Thymus (tissue), 14 donors: ENCODE measurements at places on chromosomes 16 and 17.

GRCh38 chr17:79789943-79790804 lies 6.7 kb downstream of the CBX8 start:
- DNase-seq, result no peak

DNA sequence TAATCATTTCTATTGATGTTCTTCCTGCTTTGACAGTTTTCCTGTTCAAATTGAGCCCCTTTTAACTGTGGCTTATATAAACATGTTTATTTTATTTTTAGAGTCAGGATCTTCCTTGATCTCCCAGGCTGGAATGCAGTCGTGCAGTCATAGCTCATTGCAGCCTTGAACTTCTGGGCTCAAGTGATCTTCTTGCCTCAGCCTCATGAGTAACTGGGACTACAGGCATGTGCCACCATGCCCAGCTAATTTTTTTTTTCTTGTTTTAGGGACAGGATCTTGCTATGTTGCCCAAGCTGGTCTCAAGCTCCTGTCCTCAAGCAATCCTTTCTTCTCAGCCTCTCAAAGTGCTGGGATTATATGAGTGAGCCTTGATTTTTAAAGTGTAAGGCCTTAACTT lies 14.7 kb downstream of the PHKB start:
- DNase-seq, result no peak

- DNase-seq, result no peak
These were observed 46.5 kb downstream of the SSH2 start for GRCh38 chr17:29883497-29883896.

DNA sequence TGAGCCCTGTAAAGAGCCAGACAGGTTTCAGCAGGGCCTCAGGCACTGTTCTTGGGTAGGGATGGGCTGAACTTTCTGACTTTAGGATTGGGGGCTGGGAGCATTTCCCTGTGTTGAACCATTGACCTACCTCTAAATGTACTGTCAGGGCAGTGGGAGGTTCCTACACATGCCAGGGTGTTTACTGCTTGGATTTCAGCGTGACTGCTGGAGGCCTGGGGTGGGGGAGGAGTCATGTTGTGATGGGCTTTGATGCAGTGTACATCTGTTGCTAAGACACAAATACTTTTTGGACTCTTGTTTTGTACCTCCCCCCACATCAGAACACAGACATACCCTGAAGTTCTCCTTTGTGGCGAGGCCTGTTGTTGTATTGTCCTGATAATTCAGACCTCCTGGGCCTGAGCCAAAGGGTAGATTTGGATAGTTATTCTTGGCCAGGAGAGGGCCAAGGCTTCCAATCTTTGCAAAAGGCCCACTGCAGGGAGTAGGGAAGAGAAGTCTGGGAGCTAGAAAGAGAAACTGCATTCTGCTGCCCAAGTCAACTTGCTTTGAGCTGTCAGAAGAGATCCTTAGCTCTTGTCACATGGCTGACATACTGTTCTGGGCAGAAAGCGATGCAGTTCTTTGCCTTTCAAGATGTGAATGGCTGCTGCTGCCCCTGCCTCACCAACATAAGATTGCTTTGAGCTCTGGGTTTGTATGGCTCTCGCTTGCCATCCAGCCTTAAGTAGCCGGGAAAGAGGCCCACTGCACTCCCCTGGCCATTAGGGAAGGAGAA lies 3.7 kb downstream of the NFE2L1 start:
- no peak for DNase-seq

GRCh38 chr17:5644065-5644464 lies 59.8 kb upstream of the NLRP1 start:
- DNase-seq, result no peak

DNA sequence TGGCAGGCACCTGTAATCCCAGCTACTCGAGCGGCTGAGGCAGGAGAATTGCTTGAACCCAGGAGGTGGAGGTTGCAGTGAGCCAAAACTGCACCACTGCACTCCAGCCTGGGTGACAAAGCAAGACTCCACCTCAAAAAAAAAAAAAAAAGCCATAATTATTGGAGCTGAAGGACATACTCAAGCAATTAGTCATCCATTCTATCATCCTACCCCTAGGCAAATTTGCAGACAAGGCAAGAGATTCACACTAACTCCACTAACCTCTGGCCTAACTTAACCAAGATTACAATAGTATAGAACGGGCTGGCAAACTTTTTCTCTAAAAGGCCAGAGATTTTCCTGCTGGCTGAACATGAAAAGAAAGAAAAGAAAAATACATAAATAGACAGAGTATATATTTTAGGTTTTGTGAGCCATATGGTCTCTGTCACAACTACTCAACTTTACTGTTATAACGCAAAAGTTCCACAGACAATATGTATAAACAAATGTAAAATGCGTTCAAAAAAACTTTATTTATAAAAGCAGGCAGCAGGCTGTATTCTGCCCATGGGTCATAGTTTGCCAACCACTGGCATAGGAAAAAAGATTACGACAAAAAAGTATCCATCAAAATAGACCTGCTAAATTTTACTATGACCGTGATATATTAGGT lies 29.7 kb downstream of the BRIP1 start:
- DNase-seq, result no peak

GRCh38 chr17:80861892-80862291 lies 129.7 kb upstream of the CHMP6 start:
- peak; percentile 45 for DNase-seq

DNA sequence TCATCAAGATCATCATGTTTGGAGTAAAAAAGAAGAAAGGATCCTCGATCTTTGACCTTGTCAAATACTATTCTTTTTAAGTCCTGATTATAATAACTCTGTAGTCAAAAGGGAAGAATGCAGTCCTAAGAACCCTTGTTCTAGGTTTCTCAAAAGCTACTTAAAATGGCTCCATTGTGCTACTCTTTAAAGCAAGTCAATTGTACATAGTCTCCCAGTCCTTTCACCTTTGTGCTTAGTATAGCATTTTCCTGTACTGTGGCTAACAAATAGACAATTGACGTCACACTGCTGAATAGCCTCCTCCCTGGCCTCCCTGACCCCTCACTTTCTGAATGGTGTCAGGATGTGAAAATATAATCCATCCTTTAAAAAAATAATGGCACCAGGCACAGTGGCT lies 172.9 kb downstream of the AATF start:
- DNase-seq, result no peak

DNA sequence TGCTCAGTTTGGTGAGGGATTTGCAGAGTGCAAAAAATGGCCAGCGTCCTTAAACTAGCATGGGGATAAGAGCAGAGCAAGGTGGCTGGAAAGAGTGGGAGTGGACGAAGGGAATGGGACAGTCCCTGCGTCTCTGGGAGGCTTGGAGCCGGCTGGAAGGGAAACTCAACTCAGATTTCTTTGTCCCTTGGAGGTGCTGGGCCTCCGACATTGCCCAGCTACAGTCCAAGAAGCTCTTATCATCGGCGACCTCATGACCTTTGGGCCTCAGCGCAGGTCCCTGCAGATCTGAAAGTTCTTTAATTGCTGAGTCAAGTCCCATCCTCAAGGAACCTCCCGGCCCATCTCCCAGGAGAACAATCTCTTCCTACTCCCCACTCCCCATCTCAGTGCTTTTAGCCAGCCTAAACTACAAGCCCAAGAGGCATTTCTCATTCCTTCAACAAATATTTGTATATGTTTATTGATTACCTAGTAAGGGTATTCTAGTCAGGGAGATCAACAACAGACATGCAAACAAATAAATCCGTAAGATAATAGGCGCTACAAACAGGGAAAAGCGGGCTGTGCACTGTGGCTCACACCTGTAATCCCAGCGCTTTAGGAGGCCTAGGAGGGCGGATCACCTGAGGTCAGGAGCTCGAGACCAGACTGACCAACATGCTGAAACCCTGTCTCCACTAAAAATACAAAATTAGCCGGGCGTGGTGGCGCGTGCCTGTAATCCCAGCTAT lies 985 bp upstream of the TMEM107 start:
- no peak for DNase-seq

- no peak for DNase-seq
These were observed 60.4 kb upstream of the TOB1 start for GRCh38 chr17:50926523-50926922.

GRCh38 chr16:66389256-66390176 lies 23.0 kb downstream of the CDH5 start:
- DNase-seq, result no peak

DNA sequence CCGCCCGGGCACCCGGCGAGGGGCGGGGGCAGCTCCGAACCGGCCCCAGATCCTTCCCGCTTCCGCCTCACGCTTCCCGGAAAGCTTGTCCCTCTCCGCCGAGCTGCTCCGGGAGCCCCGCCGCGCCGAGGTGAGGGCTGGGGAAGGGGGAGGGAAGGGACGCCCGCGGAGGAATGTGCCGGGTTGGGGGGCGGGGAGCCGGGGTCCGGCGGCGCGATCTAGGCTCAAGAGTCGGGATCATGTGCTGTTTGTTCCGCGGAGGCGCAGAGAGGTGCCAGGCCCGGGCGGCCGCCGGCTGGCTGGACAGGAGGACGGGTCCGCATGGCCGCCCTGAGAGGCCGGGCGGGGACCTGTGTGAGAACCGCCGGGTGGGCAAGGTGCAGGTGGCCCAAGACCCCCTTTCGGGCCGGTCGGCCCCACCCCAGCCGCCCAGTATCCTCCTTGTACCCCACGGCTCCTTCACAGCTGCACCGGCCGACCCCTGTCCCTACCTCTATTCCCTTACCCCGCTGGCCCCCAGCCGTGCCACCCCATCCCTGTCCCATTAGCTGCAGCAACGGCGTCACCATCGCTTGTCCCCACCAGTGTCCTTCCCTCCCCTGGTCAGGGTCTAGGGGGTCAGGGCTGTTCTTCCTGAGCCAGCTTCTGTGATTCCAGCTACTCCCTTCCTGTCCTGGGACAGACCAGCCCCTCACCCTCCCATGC lies 429 bp downstream of the KIF1C start:
- no peak for DNase-seq

GRCh38 chr16:75288596-75289120 lies 37.2 kb upstream of the BCAR1 start:
- DNase-seq, result no peak

DNA sequence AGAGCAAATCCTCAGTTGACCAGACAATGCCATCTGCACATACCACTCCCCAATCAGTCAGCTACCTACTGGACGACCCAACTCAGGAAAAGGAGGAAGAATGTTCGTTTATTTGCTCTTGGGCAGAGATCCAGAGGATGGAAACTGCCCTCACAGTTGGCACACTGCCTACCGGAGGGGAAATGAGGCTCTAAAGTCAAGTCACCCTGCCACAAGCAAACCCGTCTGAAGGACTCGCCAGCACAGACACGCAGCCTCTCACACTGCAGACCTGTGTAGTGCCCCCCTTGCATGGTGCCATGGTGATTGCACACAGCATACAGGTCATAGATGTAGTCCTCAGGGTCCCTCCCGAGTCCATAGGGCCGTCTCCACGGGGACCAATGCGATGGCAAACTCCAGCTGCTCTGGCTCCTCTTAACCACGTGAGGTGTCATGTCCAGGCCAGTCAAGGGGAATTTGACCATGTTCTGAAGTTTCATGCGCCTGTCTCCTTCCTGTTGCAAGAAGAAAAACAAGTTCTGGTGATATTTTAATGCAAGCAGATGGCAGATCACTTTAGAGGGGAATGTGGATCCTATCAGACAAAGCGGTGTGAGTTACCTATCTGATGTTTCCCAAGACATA lies 69.5 kb downstream of the USP31 start:
- no peak for DNase-seq

DNA sequence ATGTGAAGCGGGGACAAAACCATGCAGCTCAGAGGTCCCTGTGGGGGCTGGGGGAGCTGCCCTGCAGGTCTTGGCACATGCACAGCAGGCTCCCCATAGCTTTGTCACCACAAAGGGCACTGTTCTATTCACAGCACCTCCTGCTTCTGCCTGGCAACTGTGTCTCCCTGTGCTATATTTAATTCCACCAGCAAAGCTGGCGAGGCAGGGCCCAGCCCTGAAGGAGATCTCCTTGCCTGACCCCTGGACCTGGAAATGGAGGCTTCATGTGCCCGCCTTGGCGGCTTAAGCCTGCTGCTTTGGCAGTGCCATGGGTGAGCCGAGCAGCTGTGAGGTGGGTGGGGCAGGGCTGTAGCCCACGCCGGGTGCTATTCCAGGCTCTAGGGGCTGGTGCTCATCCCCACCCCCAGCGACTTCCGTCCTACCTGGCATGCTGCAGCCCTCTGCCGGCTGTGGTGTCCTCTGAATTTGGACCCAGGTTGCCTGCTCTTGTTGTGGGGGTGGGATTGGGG lies 6.8 kb downstream of the LDHD start:
- DNase-seq, result no peak

- DNase-seq, result no peak
These were observed 529.7 kb downstream of the WWOX start for GRCh38 chr16:78629173-78629572.

GRCh38 chr16:81347425-81347824 lies 32.7 kb downstream of the GAN start:
- DNase-seq, result no peak

DNA sequence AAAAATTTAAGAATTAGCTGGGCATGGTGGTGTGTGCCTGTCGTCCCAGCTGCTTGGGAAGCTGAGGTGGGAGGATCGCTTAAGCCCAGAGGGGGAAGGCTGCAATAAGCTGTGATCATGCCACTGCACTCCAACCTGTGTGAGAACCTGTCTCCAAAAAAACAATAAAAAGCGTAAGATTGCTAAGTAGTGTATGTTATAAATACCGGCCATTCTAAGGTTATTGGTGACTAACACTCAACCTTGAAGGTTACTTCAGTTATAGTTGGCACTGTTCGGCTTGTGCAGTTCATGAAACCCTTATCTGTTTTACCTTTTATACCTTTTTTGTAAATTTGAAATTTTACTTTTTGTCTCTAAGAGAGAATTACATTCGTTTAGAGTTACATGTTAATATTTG lies 44.0 kb downstream of the PAFAH1B1 start:
- no peak for DNase-seq

DNA sequence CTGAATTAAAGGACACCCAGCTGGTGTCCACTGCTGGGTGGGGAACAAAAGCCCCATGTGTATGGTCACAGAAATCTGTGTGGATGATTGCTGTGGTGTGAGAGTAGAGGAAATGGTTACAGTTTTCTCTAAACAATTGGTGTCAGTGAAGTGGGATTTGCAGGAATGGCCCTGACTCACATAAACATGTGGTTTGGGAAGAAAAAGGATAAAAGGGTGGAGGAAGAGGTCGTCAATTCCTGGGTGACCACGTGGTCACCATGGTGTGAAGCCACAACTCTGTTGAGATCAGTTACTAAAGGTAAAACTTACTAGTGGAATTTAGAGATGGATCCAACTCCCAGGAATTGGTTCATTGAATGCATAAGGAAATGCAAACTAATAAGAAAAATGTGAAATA lies 3.6 kb upstream of the TUBG2 start:
- no peak for DNase-seq

DNA sequence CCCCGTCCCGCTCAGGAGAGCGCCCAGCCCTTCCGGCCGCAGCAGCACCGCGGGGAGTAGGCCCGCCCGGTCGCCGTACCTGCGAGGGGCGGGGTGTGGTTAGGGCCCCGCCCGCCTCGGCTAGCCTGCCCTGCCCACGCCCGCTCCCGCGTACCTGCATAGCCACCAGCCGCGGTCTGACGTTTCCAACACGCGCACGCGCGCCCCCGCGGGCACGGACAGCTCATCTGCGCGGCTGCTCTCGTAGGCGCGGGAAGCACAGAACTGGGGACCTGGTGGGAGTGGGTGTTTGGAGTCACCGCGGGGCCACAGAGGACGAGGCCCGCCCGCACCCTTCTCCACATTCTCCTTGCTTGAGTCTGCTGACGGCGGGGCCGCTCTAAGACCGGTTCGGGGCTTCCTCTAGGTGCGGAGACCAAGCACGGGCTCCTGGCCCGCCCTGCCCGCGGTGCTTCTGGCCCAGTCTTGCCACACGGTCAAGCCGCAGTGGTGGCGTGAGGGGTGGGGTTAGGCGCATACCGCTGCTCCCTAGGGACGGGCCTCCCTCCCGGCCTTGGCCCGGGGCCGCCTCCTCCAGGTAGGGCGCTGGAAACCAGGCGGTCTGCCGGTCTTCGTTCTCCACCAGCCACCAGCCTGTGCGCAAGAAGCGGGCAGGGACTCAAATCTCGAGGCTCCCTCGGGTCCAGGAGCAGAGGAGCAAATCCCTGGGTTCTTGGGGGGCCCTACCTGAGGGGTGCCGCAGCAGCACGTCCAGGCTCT lies 1.8 kb downstream of the NOXO1 start:
- no peak for DNase-seq
